ENCODE measurements at places on chromosomes 7 and 10.
A peak's percentile ranks its signal among the peaks of the same experiment; 100 is the strongest.

- no peaks in the 10 kb centered on the region for H3K4me1 ChIP-seq
- H3K27ac ChIP-seq = no peak overlapping the region
- H3K4me3 ChIP-seq = no peak overlapping the region
- no peaks in the 10 kb centered on the region for H3K36me3 ChIP-seq
- no peaks in the 10 kb centered on the region for H3K27me3 ChIP-seq
These were observed 571.4 kb downstream of the HTR7 start for GRCh38 chr10:90286406-90286805.

DNA sequence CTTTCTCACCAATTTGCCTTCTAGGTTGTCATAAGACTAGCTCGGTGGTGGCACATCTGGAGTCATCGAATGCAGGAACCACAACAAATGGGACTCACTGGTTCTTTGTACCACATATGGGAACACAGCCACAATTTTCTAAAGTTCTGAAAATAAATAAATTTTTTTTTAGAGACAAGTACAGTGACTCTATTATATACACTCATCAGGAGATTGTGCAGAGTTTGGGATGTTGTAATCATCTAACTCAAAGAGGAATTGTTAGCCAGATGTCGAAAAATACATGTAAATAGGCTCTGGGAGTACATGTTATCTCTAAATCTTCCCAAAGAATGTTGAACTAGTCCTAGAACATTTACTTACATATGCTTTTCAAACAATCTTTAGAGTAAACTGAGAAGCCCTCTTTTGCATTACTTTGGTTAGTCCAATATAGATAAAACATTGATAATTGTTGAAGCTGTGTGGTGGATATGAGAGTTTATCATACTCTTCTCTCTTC lies 19.6 kb upstream of the SEPTIN7 start:
- H3K36me3 ChIP-seq = no peaks in the 10 kb centered on the region
- no peak for DNase-seq
- H3K4me1 ChIP-seq = no peaks in the 10 kb centered on the region
- H3K4me3 ChIP-seq = no peak overlapping the region

DNA sequence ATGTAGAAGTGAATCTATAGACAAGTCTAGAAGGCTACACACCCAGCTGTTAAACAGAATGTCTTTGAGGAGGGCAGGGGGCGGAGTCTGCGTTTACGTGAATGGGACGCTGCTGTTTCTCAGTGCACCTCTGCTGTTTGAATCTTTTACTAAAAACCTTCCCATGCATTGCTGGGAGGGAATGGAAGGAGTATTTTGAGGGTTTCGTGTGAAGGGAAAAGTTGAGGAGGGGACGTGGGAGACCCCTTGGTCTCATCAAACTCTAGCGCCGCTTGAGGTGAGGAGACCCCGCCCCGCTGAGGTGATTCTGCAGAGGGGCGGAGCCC lies 492 bp upstream of the VCL start:
- DNase-seq = peak; percentile 76
- peak overlapping the region; percentile 98 for H3K27ac ChIP-seq
- peaks cover 66% of the 10 kb centered on the region for H3K4me1 ChIP-seq
- H3K4me3 ChIP-seq = peak overlapping the region; percentile 97

GRCh38 chr7:105786520-105787470 lies 89.6 kb downstream of the ATXN7L1 start:
- H3K4me1 ChIP-seq = peaks cover 10% of the 10 kb centered on the region
- H3K27ac ChIP-seq = no peak overlapping the region
- peaks cover 6% of the 10 kb centered on the region for H3K36me3 ChIP-seq
- H3K27me3 ChIP-seq = peaks cover 5% of the 10 kb centered on the region
- DNase-seq = no peak

- H3K36me3 ChIP-seq = no peaks in the 10 kb centered on the region
- H3K4me1 ChIP-seq = peaks cover 9% of the 10 kb centered on the region
- no peak for DNase-seq
These were observed 512.9 kb downstream of the SUGCT start for GRCh38 chr7:40647719-40648118.

GRCh38 chr10:70514591-70514990 lies 36.0 kb downstream of the PALD1 start:
- DNase-seq = no peak
- H3K4me3 ChIP-seq = no peak overlapping the region
- no peaks in the 10 kb centered on the region for H3K27me3 ChIP-seq

- no peak for DNase-seq
- no peak overlapping the region for H3K4me3 ChIP-seq
- no peaks in the 10 kb centered on the region for H3K27me3 ChIP-seq
- H3K27ac ChIP-seq = no peak overlapping the region
- no peaks in the 10 kb centered on the region for H3K4me1 ChIP-seq
- no peaks in the 10 kb centered on the region for H3K36me3 ChIP-seq
These were observed 329.0 kb downstream of the SDK1 start for GRCh38 chr7:3630081-3630480.

DNA sequence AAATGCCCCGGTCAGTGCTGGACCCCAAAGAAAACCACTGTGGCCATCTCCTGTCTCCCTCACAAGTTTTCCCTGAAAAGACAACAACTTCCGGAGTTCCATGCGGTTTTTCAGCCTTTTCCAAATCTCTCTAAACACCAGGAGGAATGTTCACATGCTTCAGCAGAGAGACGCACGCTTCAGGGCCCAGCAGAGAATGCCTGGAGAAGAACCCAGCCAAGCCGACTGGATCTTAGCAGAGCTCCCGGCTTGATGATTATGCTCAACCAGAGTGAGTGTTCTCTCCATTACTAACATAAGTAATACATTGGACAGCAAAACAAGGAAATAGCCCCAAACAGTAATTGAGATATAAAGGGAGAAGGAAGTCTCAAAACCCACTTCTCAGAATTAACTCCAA lies 17.9 kb downstream of the PRKCQ start:
- H3K4me1 ChIP-seq = peaks cover 90% of the 10 kb centered on the region
- H3K27me3 ChIP-seq = no peaks in the 10 kb centered on the region
- peaks cover 57% of the 10 kb centered on the region for H3K36me3 ChIP-seq
- no peak for DNase-seq

DNA sequence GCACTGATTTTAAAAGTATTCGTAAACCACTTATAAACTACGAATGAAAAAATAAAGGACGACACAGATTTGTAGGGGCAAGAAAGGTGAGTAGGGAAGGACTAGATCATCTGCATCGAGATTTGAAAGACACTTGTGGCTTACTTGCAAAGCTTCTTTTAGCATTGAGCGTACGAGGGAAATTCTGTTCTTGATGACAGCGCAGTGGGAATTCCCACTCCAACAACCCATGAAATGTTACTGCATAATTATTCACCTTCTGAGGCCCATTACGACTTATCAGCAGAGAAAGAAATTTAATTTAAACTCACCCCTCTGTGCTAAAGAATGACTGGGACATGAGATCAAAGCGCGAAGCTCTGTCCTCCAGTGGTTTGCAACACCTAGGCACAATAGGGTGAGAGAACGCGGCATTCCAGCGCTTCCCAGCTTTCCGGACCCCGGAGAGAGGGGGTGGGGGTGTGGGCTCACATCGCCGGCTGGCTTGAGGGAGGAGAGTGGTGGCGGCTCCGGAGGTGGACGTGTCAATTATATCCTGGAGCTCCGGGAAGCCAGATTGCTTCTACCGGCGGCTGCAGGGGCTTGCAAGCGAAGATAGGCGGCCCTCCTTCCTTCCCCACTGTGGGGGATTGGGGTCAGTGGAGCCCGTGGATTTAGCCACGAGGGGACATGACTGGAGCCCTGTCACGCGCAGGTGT lies 10.3 kb downstream of the SP8 start:
- H3K4me3 ChIP-seq = no peak overlapping the region
- H3K4me1 ChIP-seq = peaks cover 8% of the 10 kb centered on the region
- no peak overlapping the region for H3K27ac ChIP-seq
- peaks cover 2% of the 10 kb centered on the region for H3K36me3 ChIP-seq
- H3K27me3 ChIP-seq = peaks cover 74% of the 10 kb centered on the region

GRCh38 chr7:6359734-6360133 lies 87.3 kb upstream of the CYTH3 start:
- DNase-seq = no peak
- no peak overlapping the region for H3K27ac ChIP-seq
- peaks cover 3% of the 10 kb centered on the region for H3K4me1 ChIP-seq
- no peaks in the 10 kb centered on the region for H3K36me3 ChIP-seq

DNA sequence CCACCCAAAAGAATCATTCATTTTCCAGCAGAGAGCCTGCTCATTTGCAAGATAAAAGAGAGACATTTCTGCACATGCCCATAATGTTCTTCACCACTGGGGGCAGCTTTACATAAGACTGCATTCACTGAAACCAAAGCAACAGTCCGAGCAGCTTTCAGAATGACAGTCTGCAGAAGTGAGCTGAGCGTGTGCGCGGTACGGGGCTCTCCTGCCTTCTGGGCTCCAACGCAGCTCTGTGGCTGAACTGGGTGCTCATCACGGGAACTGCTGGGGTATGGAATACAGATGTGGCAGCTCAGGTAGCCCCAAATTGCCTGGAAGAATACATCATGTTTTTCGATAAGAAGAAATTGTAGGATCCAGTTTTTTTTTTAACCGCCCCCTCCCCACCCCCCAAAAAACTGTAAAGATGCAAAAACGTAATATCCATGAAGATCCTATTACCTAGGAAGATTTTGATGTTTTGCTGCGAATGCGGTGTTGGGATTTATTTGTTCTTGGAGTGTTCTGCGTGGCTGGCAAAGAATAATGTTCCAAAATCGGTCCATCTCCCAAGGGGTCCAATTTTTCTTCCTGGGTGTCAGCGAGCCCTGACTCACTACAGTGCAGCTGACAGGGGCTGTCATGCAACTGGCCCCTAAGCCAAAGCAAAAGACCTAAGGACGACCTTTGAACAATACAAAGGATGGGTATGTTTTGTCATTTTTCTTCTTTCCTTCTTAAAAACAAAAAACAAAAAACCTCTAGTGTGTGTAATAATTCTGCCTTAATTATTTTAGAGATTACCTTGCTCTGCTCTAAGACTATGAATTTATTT lies at the start of gene LRRTM3:
Gene LRRTM3, plus strand, starts transcription at position 141 of the 820 bp plus-strand sequence.
- H3K4me1 ChIP-seq = no peaks in the 10 kb centered on the region
- no peaks in the 10 kb centered on the region for H3K36me3 ChIP-seq
- H3K27ac ChIP-seq = no peak within 1 kb of the TSS
- no peak within 1 kb of the TSS for H3K4me3 ChIP-seq
- peak; percentile 22 for DNase-seq
- H3K27me3 ChIP-seq = peaks cover 35% of the 10 kb centered on the region

DNA sequence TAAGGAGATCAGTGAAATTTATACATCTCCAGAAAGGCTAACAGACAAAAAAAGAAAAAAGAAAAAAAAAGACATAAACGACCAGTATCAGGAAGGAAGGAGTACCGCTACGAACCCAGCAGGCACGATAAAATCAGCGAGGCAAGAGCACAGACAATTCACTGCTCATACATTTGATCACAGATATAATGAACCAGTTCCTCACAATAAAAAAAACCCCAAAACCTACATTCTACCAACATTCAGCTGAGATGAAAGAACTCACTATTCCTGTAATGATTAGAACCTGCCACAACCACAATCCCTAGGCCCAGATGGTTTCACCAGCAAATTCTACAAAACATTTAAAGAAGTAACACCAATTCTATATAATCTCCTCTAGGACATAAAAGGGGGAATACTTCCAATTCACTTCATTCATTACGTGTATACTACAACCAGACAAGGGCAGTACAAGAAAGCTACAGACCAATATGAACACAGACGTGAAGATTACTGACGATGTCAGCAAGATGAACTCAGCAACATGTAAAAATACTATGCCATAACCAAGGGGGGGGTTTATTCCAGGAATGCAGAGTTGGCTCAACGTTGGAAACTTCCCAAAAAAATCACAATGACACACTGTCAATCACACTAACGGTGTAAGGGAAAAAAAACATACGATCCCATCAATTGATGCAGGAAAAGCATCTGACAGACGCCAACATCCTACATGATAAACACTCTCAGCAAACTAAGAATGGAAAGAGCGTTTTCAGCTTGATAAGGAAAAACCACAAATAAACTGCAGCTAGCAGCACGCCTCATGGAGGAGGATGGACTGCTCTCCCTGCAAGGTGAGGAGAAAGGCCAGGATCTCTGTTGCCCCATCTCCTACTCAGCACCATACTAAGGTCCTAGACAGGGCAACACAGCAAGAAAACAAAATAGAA lies 256.2 kb downstream of the ELFN1 start:
- H3K27me3 ChIP-seq = peaks cover 19% of the 10 kb centered on the region
- H3K36me3 ChIP-seq = peaks cover 38% of the 10 kb centered on the region
- DNase-seq = peak; percentile 69

DNA sequence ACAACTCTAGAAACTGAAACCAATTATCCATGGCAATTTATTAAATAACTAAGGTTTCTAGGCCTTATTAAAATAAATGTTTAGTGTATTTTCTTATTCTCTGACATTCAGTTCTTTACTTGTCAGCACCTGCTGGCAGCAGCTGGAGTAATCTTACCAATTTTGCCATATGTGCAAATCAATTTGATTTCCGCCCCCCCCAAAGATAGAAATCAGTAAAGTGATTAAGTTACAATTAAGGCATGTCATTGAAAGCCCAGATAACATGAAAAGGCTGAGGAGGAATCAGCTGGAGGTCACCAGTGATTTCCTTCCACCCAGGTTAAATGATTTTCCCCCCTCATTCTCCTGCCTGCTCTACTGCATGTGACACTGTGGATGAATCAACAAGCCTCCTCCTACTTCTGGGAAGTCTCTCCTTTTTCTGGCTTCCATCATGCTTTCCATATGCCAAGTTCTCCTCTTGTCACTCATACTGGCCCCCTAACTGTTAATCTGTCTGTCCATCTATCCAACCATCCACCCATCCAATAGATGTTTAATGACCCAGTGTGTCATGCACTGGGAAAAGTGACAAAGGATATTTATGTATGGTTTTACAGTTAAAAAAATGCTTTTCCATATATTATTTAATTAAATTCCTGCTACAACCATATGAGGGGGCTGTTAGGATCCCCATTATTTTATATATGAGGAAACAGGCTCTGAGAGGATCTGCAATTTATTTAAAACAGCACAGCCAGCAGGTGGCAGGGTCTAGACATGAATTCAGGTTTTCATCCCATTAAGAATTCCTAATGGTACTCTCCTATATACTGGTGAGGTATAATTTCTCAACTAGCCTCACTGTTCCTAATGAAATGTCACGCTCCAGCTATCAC lies 116.5 kb downstream of the ATXN7L1 start:
- H3K27me3 ChIP-seq = peaks cover 2% of the 10 kb centered on the region
- H3K36me3 ChIP-seq = peaks cover 2% of the 10 kb centered on the region
- peak; percentile 19 for DNase-seq
- no peak overlapping the region for H3K4me3 ChIP-seq

DNA sequence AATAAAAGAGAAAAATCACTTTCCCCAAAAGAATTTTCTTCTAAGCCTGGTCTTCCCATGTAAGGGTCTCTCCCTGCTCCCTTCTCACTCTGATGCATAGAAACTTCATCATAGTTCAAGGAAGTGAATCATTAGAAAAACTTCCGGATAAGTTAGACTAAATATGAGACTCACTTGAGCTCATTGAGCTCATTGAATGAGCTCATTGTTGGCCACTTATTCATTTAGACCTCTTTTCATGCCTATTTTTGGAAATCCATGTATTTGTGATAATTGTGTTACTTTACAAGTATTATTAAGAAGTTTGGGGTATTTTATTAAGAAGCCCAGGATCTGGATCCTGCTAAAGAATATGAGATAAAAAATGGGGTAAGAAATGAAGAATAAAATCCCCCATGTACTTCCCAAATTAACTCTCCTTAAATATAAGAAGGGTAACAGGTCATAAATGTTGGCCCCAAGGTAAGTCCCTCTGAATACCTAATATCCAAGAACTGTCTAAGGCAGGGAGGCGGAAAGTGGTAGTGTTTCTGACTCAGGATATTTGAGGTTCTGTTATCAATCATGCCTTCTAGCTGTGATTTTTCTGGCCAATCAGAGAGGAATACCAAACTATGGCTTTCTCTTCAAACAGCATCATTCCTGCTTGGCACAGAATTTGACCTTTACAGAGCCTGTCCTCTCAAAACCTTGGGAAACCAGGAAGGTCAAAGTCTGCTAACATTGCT lies 236.5 kb upstream of the PTN start:
- H3K36me3 ChIP-seq = no peaks in the 10 kb centered on the region
- no peak overlapping the region for H3K27ac ChIP-seq
- no peak for DNase-seq
- H3K4me3 ChIP-seq = no peak overlapping the region
- no peaks in the 10 kb centered on the region for H3K27me3 ChIP-seq

All from activated CD4-positive, alpha-beta T cell treated with anti-CD3 and anti-CD28 coated beads, Interleukin-2, amount 10 ng/mL, durations not matched to agents 7 days and 5 days (primary cell).